Fibroblast of the conjunctiva (primary cell): ENCODE measurements at places on chromosomes 7 and 10.
A peak's percentile ranks its signal among the peaks of the same experiment; 100 is the strongest.

GRCh38 chr10:92550924-92551323, 23.0 kb downstream of the IDE start:
- DNase-seq: no peak

DNA sequence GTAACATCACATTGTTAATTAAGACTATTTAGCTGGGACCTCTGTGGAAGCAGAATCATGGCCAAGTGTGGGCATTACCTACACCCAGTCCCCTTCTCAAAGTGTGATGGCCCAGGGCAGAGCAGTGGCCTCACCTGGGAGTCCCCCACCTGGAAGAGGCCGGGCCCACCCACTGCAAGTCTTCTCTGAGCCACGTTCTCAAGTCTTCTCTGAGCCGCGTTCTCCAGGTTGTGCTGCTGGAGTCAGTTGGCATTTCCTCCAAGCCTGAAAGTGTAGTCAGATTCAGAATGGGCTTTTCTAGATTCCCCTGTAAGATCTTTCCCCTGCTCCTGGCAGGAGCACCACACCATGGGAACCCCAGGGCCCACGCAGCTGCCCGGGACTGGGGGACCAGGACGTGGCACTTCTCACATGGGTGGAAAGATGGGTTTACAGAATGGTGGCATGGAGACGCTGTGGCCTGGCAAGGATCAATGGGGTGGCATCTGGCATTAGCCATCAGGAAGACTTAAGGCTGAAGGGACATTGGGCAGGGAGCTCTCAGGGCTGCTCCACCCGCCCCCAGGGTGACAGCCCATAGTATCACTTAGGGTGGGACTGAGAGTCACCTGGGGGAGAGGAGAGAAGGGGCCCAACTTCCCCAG, 68.0 kb downstream of the MKI67 start:
- no peak for DNase-seq

DNA sequence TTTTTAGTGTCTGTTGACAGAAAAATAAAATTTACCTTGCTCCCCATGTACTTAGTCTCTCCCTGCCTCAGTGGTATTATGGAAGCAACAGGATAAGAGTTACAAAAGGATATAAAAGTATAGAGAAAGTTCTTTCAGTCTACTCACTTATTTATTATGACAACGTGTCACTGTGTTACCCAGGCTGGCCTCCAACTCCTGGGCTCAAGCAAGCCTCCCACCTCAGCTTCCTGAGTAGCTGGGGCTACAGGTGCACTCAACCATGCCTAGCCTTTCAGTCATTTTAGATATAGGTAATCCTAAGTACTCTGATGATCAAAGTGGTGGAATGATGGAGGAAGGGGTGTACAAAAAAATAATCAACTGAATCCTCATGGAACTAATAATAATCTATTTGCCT, 215.2 kb upstream of the MKLN1 start:
- DNase-seq: no peak

GRCh38 chr10:6114299-6114698, 25.5 kb downstream of the RBM17 start:
- DNase-seq: no peak

DNA sequence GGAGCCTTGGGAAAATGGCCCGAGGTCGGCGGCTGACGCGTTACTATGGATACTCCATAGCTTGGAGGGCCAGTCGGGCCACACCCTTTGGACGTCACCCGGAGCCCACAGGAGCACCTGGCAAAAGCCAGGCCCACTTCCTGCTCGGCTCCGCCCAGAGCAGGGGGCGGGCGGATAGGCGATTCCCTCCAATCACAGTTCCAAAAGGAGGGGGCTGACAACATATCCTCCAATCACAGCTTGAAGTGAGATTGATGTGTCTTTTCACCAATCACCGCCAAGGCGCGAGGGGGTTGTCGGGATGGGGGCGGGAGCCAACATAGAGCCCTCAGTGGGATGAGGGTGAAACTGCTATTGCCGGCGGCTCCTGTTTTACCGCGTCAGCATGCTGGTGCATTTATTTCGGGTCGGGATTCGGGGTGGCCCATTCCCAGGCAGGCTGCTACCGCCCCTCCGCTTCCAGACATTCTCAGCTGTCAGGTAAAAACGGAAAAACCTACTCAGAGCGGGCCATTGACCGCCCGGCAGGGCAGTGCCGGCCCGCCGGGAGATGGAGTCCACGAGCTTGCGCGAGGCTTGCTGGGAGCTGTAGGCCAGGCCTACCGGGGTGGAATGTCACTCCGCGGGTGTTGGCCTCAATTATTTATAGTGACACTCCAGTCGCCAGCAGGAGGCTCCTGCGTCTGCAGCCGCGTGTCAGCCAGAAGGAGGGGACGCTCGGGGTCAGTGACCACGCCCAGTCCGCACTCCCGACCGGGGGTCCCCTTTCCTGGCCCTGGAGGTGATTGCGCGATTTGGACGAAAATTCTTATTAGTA, at the start of gene ABCB8:
ABCB8 (plus strand) TSS at position 320 of the 817 bp plus-strand sequence; CDS start at position 386, 66 bp downstream.
- DNase-seq: peak; percentile 99

- DNase-seq: no peak
These were observed 125.8 kb downstream of the PCLO start for GRCh38 chr7:83036721-83037380.

DNA sequence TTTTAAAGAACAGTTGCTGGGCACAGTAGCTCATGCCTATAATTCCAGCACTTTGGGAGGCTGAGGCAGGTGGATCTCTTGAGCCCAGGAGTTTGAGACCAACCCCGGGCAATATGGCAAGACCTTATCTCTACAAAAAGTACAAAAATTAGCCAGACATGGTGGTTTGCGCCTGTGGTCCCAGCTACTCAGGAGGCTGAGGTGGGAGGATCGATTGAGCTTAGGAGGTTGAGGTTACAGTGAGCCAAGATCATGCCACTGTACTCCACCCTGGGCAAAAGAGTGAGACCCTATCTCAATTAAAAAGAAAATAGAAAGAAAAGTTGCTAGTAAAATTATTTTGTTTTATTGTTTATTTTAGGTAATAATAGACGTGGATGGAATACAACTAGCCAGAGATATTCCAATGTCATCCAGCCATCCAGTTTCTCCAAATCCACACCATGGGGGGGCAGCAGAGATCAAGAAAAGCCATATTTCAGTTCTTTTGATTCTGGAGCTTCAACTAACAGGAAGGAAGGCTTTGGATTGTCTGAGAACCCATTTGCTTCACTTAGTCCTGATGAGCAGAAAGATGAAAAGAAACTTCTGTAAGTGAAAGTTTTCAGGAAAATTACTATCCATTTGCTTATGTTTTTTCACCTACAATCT, 3.0 kb downstream of the NUP42 start:
- DNase-seq: peak; percentile 53

DNA sequence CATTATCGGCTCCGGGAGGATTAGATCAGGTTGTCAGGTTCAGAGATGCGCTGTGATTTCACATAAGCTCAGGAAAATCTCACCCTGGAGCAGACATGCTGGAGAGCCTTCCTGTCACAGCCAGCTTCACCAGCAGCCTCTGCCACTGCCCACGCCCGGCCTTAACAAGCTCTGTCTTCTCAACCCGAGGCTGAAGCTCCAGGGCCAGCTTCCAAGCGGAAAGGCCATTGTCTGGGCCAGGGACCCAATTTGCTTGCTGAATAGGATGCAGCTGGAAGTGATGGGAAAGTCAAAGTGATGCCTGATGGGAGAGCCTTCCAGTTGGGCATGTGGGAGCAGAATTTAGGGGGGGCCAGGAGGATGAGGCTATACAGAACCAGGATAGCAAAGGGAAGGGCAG, 36.3 kb downstream of the C10orf105 start:
- no peak for DNase-seq

DNA sequence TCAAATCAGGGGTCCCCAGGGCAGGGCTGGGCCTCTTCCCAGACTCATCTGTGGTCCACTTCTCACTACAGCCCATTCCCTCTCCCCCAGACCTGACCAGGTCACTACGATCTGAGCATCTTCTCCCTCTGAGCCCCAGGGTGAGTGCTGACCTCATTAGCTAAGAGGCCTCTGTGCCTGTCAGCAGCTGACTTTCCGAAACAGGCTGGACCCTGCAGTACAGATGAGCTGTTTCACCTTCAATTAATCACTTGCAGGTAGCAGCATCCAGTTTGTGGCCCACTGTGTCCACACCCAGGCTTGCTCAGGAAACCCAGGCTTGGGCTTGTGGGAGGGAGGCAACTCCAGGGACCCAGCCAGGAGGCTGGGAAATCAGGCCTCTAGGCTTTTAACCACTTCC, 24.3 kb downstream of the SRRM3 start:
- DNase-seq: no peak

- DNase-seq: no peak
These were observed 239.2 kb upstream of the PRKCQ start for GRCh38 chr10:6819301-6819700.

GRCh38 chr10:78416031-78417011, 382.7 kb downstream of the RPS24 start:
- no peak for DNase-seq

- DNase-seq: no peak
These were observed 744 bp upstream of the DRGX start for GRCh38 chr10:49396666-49396999.

DNA sequence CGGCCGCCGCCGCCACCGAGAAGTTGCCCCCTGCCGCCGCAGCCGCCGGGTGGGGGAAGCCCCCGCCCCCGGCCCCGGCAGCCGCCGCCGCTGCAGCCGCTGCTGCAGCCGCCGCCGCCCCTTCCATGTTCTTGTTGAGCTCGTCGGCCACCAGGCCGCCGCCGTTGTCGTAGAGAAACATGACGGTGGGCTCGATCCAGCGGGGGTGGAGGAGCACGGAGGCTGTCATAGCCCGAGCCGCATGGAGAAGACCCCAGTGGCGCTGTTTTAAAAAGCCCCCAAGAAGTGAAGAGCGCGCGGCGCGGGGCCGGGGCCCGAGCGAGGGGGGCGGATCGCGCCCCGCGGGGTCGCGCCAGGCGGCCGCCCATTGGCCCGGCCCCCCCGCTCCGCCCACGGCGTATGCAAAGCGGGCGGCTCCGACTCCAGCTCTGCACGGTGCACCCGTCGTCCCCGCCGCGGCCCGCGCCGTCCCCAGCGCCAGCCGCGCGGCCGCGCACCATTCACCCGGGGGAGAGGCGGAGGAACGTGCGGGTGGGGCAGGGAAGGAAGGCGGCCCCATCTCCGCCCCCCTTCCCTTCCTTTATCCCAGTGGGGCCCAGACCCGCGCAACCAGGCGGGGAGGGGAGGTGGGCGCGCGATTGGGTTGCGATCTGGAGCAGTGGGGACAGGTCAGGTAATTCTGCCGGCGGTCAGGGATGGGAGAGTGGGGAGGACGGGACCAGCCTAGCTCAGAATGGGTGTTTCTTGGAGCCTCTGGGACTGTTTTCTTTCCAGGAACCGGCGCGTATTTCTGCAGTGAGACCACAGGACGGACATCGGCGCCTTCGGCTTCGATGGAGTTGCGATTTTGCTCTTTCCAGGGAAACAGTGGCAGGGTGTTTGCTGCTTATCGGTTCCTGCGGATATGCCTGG, at the start of gene HOXA13:
HOXA13 (minus strand) TSS at position 243 of the 912 bp plus-strand sequence; CDS start at position 229, 14 bp downstream.
- DNase-seq: no peak

DNA sequence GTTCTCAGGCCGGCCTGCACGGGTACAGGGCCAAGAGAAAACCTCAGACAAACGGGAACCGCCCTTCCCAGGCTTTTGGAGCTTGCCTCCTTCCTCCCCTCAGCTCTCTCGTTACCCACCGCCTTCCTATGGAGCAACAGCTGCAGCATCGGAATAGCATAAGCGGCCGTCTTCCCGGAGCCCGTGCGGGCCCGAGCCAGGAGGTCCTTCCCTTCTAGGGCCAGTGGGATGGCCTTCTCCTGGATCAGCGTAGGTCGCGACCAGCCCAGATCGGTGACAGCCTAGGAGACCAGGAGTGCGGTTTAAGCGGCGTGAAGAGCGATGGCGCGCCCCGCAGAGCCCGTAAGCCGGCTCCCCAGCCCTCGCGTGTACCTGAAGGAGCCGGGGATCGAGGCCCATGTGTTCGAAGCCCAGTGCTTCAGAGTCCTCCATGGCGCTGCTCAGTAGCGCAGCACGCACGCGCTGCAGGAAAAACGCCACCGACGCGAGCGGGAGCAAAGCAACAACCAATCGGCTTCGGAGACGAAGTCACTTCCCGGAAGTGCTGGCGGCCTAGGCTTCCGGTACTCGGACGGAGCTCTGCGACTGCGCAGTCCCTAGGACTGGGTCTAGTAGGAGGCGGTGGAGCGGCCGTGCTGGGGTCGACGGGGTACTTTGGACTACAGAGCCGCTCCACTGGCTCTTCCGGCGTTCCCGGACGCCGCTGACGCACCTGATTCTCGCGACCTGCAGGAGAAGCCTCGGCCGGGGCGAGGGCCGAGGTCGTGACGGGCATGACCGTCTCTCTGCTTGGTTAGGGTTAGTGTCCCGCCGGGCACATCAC, at the start of gene DDX56:
DDX56 (minus strand) TSS at position 445 of the 823 bp plus-strand sequence; CDS start at position 432, 13 bp downstream.
- peak; percentile 89 for DNase-seq

- no peak for DNase-seq
These were observed 18.7 kb downstream of the C10orf105 start for GRCh38 chr10:71700731-71701368.

DNA sequence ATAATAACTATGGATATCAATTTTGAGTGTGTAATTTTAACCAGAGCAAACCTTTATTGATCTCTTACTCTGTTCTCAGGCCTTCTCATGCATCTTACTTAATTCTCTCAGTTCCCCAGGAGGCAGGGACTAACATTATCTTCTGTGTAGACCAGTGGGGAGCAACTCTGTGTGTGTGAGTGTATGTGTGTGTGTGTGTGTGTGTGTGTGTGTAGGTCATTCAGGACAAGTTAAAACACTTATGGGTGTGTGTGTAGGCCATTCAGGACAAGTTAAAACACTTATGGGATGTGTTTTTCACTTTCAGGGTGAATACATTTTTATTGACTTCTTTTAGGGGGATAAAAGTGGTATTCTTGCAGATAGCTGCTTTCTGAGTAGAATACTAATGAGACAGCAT, 145.0 kb downstream of the ADAM12 start:
- no peak for DNase-seq

- no peak for DNase-seq
These were observed 95.8 kb downstream of the DKK1 start for GRCh38 chr10:52409928-52410327.

DNA sequence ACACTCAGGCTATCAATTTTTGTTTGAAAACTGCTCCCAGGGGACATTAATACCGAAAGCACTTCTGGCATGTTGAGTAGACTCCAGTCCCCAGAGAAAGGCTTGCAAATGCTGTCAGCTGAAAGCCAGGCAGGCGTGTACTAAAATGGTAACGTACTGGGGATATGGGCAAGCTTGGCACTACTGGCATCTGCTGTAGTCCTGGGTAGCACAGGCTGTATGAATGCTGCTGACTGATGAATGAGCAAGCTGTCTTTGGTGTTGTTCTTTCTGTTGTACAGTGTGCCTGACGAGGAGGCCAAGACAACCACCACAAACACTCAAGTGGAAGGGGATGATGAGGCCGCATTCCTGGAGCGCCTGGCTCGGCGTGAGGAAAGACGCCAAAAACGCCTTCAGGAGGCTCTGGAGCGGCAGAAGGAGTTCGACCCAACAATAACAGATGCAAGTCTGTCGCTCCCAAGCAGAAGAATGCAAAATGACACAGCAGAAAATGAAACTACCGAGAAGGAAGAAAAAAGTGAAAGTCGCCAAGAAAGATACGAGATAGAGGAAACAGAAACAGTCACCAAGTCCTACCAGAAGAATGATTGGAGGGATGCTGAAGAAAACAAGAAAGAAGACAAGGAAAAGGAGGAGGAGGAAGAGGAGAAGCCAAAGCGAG, 53.5 kb upstream of the AGBL3 start:
- DNase-seq: no peak
